ENCODE measurements at places on chromosomes 12 and 14.

DNA sequence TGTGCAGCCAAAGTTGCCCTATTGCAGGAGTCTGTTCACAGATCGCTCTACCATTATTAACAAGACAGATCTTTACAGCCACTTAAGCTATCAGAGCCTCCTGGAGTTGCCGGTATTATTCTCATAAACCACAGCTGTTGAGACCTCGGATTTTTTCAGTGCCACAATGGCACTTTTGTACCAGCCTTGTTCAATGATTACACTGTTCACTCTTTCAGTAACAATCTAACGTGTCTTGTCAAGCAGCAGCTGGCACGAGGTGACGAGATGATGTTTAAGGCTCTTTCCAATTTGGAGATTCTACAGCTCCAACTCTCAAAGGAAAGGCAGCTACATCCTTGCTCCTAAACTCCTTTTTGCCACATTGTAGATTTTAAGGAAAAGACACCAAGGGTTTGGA, 30.7 kb downstream of the LRIG3 start:
- DNase-seq, result no peak

DNA sequence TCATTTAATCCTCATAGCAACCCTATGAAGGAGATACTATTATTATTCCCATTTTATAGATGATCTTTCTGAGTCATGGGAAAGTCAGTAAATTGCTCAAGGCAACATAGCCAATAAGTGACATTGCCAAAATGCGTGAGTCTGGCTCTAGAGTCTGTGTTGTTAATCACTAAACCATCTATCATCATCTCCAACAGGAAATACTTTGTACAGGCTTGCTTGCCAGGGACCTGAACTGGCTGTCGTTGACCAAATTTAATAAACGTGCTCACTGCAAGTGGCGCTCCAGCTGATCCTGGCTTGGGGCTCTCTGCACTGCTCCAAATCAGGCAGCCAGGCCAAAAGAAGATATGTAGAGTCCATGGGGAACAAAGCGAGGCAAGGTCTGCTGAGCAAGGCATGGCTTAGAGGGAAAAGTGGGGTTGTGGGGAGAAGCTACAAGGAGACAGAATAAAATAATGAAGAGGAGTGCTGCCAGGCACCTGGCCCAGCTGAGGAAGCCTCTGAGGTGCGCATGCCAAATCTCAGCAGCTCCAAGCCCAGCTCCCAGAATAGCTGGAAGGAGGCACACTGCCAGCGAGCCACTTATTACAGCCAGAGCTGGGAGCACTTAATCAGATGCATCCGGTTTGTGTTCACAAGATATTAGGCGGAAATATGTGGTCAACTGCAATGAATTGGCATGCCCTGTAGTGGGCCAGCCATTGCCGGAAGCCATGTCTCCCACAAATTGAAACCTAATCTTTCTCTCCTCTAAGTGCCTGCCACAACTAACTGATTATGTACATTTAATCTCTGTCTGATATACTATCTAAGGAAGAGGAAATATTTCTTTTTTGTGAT, 43.3 kb upstream of the PTPRO start:
- DNase-seq, result peak; percentile 91

- DNase-seq, result no peak
Observed at GRCh38 chr14:93592786-93593185, 162.0 kb downstream of the UNC79 start.

DNA sequence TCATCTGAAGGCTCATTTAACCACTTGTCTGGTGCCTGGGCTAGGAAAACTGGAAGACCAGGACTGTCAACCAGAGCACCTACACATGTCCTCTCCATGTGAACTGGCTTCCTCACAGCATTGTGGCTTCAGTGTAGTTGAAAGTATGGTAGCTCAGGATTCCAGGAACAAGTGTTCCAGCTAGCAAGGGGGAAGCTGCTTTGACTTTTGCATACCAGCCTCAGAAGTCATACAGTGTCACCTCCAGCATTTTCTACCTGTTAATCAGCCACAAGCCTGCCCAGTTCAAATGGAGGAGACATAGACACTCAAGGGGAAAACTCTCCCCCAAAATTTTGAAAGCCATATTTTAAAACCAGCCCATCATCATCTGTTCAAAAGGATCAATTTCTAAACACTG, 212.8 kb upstream of the CAND1 start:
- DNase-seq, result no peak

GRCh38 chr14:29028973-29029582, 262.5 kb downstream of the FOXG1 start:
- DNase-seq, result no peak

- DNase-seq, result no peak
Observed at GRCh38 chr12:55001198-55001868, 16.8 kb upstream of the TESPA1 start.

- DNase-seq, result no peak
Observed at GRCh38 chr14:67547224-67547780, 14.2 kb downstream of the PLEKHH1 start.

- peak; percentile 63 for DNase-seq
Observed at GRCh38 chr14:105420974-105421674, 1.5 kb downstream of the MTA1 start.

DNA sequence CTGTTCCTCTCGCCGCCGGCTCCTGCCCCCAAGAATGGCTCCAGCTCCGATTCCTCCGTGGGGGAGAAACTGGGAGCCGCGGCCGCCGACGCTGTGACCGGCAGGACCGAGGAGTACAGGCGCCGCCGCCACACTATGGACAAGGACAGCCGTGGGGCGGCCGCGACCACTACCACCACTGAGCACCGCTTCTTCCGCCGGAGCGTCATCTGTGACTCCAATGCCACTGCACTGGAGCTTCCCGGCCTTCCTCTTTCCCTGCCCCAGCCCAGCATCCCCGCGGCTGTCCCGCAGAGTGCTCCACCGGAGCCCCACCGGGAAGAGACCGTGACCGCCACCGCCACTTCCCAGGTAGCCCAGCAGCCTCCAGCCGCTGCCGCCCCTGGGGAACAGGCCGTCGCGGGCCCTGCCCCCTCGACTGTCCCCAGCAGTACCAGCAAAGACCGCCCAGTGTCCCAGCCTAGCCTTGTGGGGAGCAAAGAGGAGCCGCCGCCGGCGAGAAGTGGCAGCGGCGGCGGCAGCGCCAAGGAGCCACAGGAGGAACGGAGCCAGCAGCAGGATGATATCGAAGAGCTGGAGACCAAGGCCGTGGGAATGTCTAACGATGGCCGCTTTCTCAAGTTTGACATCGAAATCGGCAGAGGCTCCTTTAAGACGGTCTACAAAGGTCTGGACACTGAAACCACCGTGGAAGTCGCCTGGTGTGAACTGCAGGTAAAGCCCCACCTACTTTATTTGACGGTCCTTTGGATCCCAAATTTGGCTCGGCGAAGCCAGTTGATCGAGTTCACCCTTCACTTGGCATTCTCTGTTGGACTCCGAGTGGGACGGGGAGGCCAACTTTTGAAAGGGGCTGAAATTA, 1.5 kb downstream of the WNK1 start:
- DNase-seq, result peak; percentile 80

- DNase-seq, result no peak
Observed at GRCh38 chr14:99237288-99237687, 34.7 kb downstream of the BCL11B start.

DNA sequence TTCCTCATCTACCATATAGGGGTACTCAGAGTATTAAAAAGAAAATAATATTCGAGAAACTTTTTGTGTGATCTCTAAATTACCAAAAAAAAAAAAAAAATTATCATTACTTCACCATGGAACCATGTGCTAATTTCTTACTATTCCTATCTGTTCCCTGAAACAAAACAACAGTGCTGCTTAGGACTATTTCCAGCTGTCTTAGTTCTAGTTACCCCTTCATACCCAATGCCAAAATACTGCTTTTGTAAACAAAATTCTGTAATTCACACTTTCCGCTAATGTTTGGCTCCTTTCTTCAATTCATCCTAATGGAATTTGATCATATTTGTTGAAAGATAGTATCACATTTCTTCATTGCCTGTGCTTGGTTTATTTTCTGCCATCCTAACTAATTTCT, 470.2 kb downstream of the BTG1 start:
- no peak for DNase-seq

GRCh38 chr14:83559721-83560120, 1970.2 kb upstream of the FLRT2 start:
- no peak for DNase-seq

Measured in upper lobe of right lung (tissue), 1 donor.